Epithelial cell of proximal tubule (primary cell): ENCODE measurements at places on chromosomes 1 and 21.

- DNase-seq: no peak
Observed at GRCh38 chr1:243488459-243489157, 232.8 kb downstream of the SDCCAG8 start.

DNA sequence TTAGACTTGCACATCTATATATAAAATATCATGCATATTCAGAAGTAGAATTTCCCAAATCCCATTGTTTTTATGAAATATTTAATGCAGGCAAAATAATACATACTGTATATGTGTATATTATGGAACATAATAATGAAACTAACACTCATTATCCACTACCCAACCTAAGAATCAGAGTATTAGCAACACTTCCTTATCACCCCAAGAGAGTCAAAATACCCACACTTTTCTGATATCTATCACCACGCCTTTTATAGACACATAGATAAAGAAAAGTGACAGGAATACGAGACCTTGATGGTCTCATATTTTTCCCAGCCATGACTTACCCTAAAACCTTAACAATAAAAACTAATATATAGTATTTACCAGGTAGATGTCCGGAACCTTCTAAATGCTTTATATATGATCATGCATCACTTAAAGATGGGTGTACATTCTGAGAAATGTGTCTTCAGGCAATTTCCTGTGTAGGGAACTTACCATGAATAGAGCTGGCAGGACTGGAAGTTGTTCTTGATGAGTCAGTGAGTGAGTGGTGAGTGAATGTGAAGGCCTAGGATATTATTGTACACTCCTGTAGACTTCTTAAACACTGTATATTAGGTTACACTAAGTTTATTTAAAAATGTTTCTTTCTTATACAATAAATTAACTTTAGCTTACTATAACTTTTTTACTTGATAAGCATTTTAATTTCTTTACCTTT is 45.5 kb downstream of the TNFSF4 start:
- no peak for DNase-seq

DNA sequence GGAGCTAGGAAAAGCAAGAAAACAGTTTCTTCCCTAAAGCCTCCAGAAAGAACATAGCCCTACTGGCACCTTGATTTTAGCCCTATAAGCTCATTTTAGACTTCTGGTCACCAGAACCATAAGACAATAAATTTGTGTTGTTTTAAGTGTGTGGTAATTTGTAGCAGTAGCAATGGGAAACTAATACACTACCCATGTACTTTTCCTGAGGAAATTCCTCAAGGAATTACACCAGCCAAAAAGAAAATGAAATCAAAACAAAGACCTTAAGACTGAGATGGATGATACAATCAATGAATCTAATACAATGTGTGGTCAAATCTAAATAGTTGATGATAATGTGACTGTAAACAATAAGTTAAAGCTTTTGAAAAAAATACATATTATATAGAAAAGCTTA is 11.8 kb downstream of the VAMP4 start:
- DNase-seq: no peak

DNA sequence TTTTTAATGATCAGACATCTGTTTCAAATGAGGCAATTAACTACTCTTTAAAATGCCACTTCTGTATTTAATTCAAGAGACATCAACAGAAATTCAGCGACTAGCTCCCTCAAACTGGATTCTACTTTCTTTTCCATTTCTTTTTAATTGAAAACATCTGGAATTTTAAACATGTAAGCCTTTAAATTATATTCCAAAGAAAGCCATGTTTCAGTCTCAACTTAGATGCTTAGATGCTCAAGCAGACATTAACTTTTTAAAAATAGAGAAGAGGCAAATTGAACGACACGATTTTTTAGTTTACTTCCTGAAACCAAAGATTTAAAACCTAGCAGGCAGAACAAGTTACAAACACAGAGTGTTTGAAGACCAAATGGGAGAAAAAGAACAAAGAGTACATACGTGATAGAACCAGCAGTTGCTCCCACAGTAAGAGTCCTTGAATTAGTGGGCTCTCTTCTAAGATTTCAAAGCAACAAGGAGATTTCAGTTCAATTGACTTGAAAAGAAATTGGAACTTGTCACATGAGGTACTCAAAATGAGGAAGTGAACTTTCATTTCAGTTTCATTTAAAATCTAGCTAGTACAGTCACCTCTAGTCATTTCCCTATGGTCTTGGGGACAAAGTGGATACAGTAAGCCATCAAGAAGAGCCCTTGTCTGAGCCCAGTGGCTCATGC is at the start of gene CTSS:
Gene CTSS (minus strand): TSS at position 483 of the 681 bp plus-strand sequence. CDS start 1,015 bp downstream, outside the sequence.
- peak; percentile 10 for DNase-seq

DNA sequence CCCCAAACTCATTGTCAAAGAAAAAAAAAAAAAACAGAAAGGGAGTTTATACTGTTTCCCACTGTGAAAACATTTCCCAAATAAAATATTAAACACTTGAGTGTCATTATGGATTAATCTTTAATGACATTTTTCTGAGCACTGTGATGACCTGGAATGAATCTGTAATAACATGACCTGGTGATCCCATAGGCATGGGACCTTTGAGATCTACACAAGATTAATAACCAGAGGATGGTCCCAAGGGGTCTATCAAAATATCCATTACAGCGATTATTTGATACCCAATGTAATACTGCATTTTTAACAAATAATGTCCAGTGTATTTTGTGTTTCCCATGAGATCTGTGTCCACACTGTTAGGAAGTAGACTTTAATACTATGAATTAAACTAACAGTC is 32.4 kb upstream of the NCAM2 start:
- no peak for DNase-seq
